Activated T-helper 9 cell treated with anti-CD3 and anti-CD28 coated beads, Interleukin-2, amount 50 U/mL, for 16 hours (primary cell): ENCODE measurements at places on chromosomes 5 and 9.

DNA sequence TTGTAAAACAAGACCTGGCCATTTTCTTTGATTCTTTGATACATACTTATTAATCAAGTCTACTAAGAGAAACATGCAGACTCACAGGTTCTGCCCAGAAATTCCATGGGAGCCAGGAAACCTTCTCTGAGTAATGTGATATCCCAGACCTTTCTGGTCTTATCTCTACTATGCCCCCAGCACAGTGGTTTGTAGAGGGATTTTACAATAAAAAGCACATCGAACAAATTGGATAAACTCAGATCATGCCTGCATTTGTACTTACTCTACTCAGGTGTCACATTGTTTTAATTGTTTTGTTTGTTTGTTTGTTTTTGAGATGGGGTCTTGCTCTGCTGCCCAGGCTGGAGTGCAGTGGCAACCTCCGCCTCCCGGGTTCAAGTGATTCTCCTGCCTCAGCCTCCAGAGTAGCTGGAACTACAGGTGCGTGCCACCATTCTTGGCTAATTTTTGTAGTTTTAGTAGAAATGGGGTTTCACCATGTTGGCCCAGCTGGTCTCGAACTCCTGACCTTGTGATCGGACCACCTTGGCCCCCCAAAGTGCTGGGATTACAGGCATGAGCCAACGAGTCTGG is 179.5 kb downstream of the ZNF608 start:
- no peak for DNase-seq

DNA sequence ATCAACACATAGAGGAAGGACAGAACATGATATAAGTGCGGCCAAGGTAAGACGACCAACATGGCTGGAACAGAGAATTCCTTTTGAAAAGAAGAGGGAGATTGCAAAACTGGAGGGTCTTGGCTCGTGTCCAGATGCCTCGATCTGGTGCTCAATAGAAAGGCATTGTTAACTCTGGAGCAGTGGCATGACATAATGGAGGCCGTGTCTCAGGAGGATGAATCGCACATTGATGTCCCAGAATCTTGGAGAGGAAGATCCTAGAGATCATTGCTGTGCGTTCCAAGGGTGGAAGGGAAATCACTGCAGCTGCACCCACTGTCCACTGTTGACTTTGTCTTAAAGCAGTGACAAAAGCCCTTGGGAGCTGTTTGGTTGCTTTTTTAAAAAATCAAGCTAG is 30.9 kb downstream of the GRAMD2B start:
- no peak for DNase-seq

- DNase-seq, result no peak
Observed at GRCh38 chr5:103621548-103621930, 59.0 kb upstream of the NUDT12 start.

GRCh38 chr9:79574781-79575180 is 3.0 kb downstream of the TLE4 start:
- no peak for DNase-seq

DNA sequence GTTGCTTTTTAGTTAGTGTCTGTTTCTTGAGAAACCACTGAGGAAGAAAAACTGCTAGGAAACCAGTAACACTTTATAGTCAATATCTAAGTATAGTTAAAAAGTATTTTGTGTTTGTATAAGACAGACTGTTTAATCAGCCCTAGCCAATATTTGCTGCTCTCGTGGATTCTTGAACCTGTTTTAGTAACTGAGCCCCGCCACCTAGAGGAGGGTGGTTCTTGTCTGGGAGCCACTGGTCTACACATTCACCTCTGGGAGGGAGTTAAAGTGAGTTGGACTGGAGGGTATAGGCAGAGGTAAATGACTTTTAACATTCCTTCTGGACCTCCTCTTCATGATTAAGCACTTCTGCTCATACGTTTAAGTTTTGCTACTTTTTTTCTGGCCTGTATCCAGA is 117.2 kb downstream of the SPATA31D1 start:
- no peak for DNase-seq
